Ovary (tissue), 10 donors: ENCODE measurements at places on chromosomes 7 and 10. TPM values are rescaled to one million over a fixed set of nuclear protein-coding genes. Genes with fewer than 3 reads are reported as not detected.

DNA sequence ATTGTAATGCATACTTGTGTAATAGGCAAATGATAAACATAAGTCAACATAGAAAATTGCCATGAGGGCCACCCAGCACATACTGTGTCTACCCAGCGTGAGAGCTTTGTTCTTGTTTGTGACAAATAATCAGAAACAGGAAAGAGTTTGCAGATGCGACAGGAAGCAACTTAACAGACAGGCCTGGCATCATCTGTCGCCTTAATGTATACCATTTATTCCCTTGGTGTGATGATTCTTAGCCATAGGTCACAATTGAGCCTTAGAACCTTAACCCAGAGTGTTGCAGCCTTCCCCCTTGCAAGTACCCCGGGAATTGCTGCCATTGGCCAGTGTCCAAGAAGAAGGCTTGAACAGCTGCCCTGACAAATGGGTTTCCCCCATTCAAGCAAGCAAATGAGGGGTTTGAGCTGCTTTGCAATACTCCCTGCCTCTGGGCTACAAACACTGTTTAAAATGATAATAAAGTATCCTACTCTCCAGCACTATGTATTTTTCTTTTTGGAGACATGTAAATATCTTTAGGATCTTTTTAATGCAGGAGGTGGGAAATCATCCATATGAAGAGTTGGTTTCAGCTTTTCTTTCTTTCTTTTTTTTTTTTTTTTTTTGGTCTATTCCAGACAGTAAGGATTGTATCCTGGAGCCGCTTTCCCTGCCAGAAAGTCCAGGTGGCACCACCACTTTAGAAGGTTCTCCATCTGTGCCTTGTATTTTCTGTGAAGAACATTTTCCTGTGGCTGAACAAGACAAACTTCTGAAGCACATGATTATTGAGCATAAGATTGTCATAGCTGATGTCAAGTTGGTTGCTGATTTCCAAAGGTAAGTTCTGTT, 80.0 kb downstream of the ZNF277 start:
- no peaks in the 10 kb centered on the region for H3K36me3 ChIP-seq
- no peaks in the 10 kb centered on the region for H3K27me3 ChIP-seq
- H3K4me3 ChIP-seq = no peak overlapping the region
- no peak overlapping the region for H3K27ac ChIP-seq
- DNase-seq = no peak

DNA sequence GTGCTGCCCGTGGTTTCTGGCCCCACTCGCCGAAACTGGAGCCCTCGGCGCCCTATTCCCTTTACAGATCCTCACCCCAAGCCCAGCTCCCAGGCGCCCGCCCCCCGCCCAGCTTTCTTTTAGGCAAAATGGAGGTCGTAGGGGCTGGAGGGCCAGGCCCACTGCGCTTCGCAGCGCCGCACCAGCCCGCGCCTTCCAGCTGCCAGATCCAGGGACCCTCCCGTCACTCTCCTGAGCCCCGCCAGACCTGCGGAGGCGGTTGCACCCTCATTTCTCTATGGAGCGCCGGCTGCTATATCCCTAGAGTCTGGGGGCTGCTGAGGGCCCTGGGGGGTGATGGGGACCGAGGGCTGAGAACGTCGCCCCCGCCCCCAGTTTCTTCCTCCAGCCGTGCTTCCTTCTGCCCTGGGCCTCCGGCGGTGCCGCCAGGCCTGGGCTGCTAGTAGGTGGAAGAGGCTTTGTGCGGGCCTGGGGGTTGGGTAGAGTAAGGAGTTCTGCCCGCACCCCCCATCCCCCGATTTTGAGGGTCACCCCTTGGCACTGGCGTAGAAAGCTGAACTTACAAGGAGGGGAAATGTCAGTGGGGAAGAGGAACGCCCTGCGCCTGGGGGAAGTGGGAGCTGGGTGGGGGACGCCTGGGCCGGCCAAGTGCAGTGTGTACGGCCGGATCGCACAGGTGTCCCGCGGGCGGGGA, 1.0 kb downstream of the GNB2 start:
- no peaks in the 10 kb centered on the region for H3K36me3 ChIP-seq
- DNase-seq = peak; percentile 65
- H3K27ac ChIP-seq = peak overlapping the region; percentile 96
- H3K27me3 ChIP-seq = no peaks in the 10 kb centered on the region
- peaks cover 1% of the 10 kb centered on the region for H3K4me1 ChIP-seq

- H3K4me3 ChIP-seq = no peak overlapping the region
- DNase-seq = no peak
- H3K27me3 ChIP-seq = no peaks in the 10 kb centered on the region
- H3K27ac ChIP-seq = no peak overlapping the region
Measured at GRCh38 chr7:130084037-130084875, 13.9 kb downstream of the KLHDC10 start.

GRCh38 chr10:132185601-132186487, 904 bp upstream of the DPYSL4 start:
- H3K4me3 ChIP-seq = peak overlapping the region; percentile 17
- H3K27me3 ChIP-seq = peaks cover 5% of the 10 kb centered on the region
- peak; percentile 69 for DNase-seq
- no peak overlapping the region for H3K27ac ChIP-seq
- no peaks in the 10 kb centered on the region for H3K36me3 ChIP-seq
- H3K4me1 ChIP-seq = peaks cover 6% of the 10 kb centered on the region

GRCh38 chr7:90931986-90932916, 332.0 kb upstream of the FZD1 start:
- H3K4me3 ChIP-seq = no peak overlapping the region
- H3K27me3 ChIP-seq = no peaks in the 10 kb centered on the region
- no peaks in the 10 kb centered on the region for H3K36me3 ChIP-seq

- no peaks in the 10 kb centered on the region for H3K4me1 ChIP-seq
- H3K27me3 ChIP-seq = no peaks in the 10 kb centered on the region
- no peak overlapping the region for H3K4me3 ChIP-seq
- no peak overlapping the region for H3K27ac ChIP-seq
- no peak for DNase-seq
- no peaks in the 10 kb centered on the region for H3K36me3 ChIP-seq
Measured at GRCh38 chr7:27850531-27850930, 110.6 kb downstream of the TAX1BP1 start.

DNA sequence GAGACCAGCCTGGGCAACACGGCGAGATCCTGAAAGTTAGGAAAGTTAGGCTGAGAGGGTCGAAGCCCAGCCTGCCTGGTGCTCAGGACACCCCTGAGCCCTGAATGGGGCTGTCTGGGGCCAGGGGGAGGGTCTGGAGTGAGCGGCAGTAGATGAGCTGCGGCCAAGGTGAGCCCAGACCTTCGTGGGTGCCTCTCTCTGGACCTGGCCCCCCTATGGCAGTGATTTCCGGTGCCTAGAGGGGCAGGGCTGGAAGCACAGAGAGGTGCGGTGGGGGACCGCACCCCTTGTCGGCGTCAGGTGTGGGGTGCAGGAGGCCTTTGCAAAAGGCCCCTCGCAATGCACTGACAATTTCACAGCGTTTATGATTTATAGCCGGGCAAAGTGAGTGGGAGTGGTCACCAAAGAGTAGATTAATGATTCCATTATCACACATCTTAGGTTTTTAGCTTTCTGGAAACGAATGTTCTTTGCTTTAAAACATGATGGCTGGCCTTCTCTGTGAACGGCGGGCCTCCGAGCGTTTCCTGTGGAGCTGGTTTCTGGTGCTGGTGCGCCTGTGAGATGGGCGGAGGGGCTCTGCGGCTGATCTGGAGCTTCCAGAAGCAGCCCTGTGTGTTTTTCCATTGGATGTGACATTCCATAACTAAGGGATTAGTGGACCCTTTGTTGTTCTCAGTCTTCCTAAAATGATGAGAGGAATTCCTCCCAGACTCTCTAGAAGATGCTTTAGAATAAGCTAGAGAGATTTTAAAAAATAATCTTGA, 171.0 kb upstream of the ZNF32 start:
- H3K27ac ChIP-seq = no peak overlapping the region
- H3K4me1 ChIP-seq = peaks cover 3% of the 10 kb centered on the region
- no peaks in the 10 kb centered on the region for H3K27me3 ChIP-seq
- no peaks in the 10 kb centered on the region for H3K36me3 ChIP-seq
- no peak overlapping the region for H3K4me3 ChIP-seq

GRCh38 chr7:76372984-76373833, 14.4 kb upstream of the YWHAG start:
- no peak overlapping the region for H3K4me3 ChIP-seq
- no peak for DNase-seq
- H3K27me3 ChIP-seq = no peaks in the 10 kb centered on the region
- H3K36me3 ChIP-seq = no peaks in the 10 kb centered on the region

- H3K4me3 ChIP-seq = no peak overlapping the region
- H3K36me3 ChIP-seq = no peaks in the 10 kb centered on the region
- no peak for DNase-seq
Measured at GRCh38 chr10:65500716-65501115, 1425.1 kb upstream of the LRRTM3 start.

- peaks cover 8% of the 10 kb centered on the region for H3K4me1 ChIP-seq
- DNase-seq = peak; percentile 41
- H3K27me3 ChIP-seq = no peaks in the 10 kb centered on the region
- H3K4me3 ChIP-seq = no peak overlapping the region
- no peaks in the 10 kb centered on the region for H3K36me3 ChIP-seq
- H3K27ac ChIP-seq = no peak overlapping the region
Measured at GRCh38 chr10:70331486-70332268, 47.9 kb upstream of the NPFFR1 start.

- DNase-seq = no peak
- no peak overlapping the region for H3K4me3 ChIP-seq
- H3K36me3 ChIP-seq = no peaks in the 10 kb centered on the region
- peaks cover 5% of the 10 kb centered on the region for H3K4me1 ChIP-seq
- H3K27ac ChIP-seq = no peak overlapping the region
Measured at GRCh38 chr10:110802090-110802489, 69.6 kb upstream of the PDCD4 start.

DNA sequence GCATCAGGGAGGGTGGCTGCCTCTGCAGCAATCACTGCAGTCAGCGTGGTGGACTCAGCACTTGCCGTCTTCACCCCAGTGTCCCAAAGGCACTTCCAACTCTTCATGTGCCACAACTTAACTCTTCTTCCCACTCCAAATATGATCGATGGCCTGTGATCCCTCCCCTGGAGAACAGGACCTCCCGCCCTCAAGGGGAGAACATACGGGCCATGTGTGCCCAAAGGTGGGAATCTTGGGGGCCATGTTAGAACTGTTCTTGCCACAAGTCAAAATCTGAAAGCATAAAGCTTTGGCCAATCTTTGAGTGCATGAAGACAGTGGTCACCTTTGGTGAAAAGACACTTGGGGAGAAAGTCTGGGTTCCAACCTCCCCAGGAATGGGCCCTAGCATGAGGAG, 368.5 kb upstream of the MGMT start:
- H3K27ac ChIP-seq = no peak overlapping the region
- H3K4me3 ChIP-seq = no peak overlapping the region
- H3K27me3 ChIP-seq = no peaks in the 10 kb centered on the region
- H3K36me3 ChIP-seq = no peaks in the 10 kb centered on the region

DNA sequence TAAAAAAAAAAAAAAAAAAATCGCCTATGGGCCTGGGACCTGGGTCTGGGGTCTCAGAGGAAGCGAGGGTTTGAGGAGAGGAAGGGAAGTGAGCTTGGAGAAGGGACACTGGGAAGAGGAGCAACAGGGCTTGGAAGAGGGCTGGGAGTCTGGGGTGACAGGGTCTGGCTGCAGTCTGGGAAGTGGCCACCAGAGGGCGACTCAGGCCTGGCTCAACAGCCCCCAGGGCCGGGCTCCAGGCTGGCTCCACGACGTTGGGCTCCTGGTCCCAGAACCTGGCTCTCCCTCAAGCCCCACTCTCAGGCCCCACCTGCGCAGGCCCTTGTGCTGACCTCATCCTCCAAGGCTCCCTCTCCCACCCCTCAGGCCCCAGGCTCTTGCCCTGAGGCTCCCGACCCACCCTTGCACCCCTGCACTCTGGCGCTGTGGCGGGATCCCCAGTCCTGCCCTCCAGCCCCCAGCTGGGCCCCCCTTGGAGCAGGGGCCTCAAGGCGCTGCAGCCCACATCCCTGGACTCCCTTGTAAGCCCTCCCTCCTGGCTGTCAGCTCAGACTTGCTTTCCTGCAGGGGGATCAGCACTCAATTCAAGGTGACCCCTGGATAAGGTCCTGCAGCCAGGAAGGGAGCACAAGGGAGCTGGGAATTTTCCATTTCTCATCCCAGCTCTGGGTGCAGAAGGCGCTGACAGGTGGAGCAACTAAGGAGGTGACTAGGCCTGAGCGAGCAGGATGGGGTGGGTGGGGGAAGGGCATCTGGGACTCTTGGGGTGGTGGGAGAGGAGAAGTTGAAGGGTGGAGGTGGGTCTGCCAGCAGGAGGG, 5.4 kb upstream of the SPACDR start:
- H3K36me3 ChIP-seq = no peaks in the 10 kb centered on the region
- peak; percentile 91 for DNase-seq
- peaks cover 7% of the 10 kb centered on the region for H3K4me1 ChIP-seq
- no peak overlapping the region for H3K27ac ChIP-seq

DNA sequence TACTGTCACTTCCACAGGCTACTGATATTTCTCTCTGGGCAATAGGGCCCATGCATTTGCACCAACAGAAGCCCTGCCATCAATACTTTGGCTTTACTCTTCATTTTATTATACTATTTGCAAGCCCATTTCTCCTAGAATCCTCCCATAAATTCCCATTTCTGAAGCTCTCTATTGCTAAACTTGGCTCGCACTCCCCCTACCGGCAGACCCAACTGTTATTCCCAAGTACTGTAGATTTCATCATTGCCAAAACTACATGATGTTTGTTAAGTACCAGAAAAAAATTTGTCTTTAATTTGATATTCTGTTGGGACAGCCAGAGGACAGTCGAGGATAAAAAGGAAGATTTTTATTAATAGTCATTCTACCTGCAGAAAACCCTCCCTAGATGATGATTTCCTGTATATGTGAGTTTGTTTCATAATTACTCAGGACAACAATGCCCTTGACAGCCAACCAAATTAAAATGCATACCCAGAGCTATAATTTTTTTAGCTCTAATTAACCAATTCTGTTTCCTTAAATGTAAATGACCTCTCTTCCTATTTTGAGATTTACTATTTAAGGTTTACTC, 298.6 kb downstream of the REEP3 start:
- no peak overlapping the region for H3K4me3 ChIP-seq
- no peaks in the 10 kb centered on the region for H3K27me3 ChIP-seq
- H3K36me3 ChIP-seq = no peaks in the 10 kb centered on the region
- H3K4me1 ChIP-seq = no peaks in the 10 kb centered on the region
- DNase-seq = peak; percentile 56

GRCh38 chr10:129605986-129606518, 139.0 kb downstream of the MGMT start:
- peaks cover 2% of the 10 kb centered on the region for H3K4me1 ChIP-seq
- H3K36me3 ChIP-seq = no peaks in the 10 kb centered on the region
- no peak overlapping the region for H3K27ac ChIP-seq
- no peaks in the 10 kb centered on the region for H3K27me3 ChIP-seq
- H3K4me3 ChIP-seq = no peak overlapping the region

GRCh38 chr10:73597346-73597745, 6.2 kb upstream of the USP54 start:
- H3K27me3 ChIP-seq = no peaks in the 10 kb centered on the region
- no peak overlapping the region for H3K4me3 ChIP-seq
- H3K36me3 ChIP-seq = no peaks in the 10 kb centered on the region
- H3K27ac ChIP-seq = no peak overlapping the region

GRCh38 chr7:150565239-150565638, 2.0 kb upstream of the GIMAP4 start:
- H3K4me1 ChIP-seq = no peaks in the 10 kb centered on the region
- no peak overlapping the region for H3K27ac ChIP-seq
- no peak for DNase-seq
- H3K36me3 ChIP-seq = no peaks in the 10 kb centered on the region
- H3K4me3 ChIP-seq = no peak overlapping the region

MET gene
- 8.9 TPM for total RNA-seq

PMS2 gene
- 6.4 TPM for total RNA-seq

SLC26A5 gene
- total RNA-seq = not detected

EIF3A gene
- 83.9 TPM for total RNA-seq

LOXL4 gene
- total RNA-seq = 7.9 TPM
